ENCODE measurements at places on chromosomes 1 and 21.
A peak's percentile ranks its signal among the peaks of the same experiment; 100 is the strongest.

GRCh38 chr1:118783095-118783758 lies 204.9 kb downstream of the TBX15 start:
- no peak for DNase-seq

DNA sequence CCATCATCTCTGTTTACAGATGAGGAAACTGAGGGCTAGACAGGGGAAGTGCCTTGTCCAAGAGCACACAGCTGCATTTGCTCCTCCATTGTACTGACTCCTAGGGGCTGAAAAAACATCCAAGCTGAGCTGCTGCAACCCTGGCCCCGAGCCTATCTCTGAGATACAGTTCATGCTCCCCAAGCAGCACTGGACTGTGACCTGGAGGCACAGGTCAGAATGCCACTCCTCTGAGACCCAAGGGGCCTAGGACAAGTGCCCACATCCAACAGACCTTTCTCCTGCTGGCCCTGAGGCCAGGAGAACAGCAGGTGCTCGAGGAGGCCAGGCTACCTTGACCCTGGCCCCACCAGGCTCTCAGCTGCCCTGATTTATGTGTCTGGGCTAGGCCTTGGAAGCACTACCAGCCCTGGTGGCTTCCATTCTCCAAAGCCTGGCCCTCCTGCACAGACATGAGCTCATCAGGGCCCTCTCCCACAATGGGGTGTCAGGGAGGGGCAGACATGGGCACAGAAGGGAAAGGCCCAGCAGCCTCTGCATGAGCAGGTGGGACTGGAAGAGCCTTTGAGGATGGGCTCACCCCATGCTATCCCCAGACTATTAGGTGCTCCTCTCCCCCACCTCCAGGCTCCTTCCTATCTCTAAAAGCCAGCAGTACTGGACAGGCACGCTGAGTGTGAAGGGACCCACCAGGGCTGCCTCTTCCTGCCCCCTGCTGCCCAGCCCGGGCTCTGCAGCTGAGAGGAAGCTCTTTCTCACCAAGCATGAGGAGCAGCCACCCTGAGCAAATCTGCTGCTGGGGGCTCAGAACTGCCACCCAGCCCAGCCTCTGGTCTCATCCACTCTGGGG lies 18.8 kb downstream of the ADGRB2 start:
- peak; percentile 66 for DNase-seq

- DNase-seq: no peak
Measured at GRCh38 chr1:225942574-225942973, 1.6 kb upstream of the LEFTY2 start.

GRCh38 chr1:21289700-21290545 lies at the start of gene ECE1:
Gene ECE1, minus strand, starts transcription at chr1:21290463. Its CDS starts 49 bp downstream, at chr1:21290414.
- no peak for DNase-seq

DNA sequence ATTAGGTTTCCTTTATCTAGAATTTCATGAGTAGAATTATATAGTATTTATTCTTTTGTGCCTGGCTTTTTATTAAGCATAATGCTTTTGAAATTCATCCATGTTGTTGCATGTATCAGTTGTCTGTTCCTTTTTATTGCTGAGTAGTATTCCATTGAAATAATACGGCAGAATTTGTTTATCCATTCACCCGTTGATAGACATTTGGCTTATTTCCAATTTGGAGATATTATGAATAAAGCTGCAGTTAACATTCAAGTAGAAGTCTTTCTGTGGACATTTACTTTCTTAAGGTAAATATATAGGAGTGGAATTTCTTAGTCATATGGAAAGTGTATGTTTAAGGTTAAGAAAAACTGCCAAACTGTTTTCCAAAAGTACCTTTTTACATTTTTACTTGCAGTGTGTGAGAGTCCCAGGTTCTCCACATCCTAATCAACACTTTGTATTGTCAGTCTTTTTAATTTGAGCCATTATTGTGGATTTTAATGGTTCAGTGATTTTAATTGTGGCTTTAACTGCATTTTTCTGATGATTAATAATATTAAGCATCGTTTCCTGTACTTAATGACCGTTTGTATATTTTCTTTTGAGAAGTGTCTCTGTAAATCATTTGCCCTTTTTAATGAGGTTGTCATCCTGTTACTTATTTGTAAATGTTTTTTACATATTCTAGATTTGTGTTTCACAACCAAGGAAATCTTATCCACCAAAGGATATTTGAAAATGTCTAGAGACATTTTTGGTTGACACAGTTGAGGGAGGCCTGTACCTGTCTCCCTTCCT lies 22.7 kb downstream of the KCTD3 start:
- no peak for DNase-seq
